Epithelial cell of proximal tubule (primary cell): ENCODE measurements at places on chromosomes 2 and 18.

GRCh38 chr2:183019718-183020442 lies 18.4 kb downstream of the NCKAP1 start:
- DNase-seq: no peak

GRCh38 chr2:120856421-120856862 lies 120.8 kb downstream of the GLI2 start:
- DNase-seq: no peak

DNA sequence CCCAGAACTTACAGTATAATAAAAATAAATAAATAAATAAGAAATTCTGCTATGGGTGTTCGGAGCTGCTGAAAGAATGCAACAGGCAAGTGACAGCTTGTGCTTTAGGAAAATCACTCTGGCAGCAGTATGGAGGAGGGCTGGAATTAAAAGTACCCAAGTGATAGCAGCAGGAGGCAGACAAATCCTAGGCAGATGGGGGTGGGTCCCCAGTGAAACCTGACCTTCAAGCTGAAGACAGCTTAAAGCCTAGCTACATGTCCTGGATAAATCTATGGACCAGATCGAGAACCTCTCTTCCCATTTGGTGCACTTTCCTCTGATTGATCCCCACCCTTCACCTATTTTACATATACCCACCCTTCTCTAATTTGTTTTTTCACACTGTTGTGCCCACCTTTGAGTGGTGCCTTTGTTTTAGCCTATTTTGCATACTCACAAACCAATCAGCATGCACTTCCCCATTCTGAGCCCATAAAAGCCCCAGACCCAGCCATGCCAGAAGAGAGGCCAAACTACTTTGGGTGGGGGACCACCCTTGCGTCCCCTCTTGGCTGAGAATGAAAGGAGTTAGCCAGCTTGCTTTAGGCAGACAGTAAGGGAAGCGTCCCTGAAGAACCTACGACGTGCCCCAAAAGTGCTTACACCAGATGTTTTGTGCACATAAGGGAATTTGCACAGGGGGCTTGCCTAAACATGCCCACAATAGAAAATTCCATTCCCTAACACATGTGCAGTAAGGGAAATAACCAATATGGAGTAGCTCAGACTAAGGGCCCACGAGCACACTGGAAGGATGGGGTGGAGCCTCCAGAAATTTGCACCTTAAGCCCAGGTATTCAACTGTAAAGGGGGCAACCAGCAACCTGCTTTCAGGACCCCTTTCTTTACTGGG lies 3.0 kb downstream of the METTL8 start:
- no peak for DNase-seq

DNA sequence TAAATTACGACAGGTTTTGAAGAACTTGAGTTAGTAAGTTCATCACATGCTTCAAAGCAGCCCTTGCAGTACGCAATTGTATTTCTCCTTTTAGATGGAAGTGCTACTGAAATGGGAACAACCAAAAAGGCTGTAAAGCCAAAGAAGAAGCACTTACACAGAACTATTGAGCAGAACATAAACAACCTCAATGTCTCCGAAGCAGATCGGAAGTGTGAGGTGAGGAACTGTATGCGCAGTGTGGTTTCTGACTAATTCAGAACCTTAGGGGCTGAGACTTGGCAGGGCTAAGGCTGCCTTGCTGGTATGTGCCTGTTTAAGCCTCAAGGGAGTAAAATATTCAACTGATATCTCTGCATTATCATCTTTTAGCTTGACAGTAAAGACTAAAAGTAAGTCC lies 8.4 kb downstream of the NCAPH start:
- DNase-seq: no peak

DNA sequence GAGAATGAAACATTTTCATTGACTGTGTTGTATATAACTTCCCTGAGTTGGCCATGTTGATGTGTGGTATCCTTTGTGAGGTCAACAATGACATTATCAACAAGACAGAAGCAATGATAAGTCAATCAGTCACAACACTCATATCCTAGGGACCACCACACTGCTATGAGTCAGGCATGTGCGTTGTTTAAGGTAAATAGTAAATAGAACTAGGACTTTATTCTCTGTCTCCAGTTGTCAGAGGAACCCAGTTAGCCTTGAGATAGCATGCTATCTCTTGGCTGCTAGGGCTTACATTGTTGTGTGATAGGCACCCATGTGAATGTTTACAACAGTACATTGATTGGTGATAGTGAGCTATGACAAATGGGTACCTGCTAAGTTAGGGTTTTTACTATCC lies 37.3 kb downstream of the GPD2 start:
- no peak for DNase-seq

DNA sequence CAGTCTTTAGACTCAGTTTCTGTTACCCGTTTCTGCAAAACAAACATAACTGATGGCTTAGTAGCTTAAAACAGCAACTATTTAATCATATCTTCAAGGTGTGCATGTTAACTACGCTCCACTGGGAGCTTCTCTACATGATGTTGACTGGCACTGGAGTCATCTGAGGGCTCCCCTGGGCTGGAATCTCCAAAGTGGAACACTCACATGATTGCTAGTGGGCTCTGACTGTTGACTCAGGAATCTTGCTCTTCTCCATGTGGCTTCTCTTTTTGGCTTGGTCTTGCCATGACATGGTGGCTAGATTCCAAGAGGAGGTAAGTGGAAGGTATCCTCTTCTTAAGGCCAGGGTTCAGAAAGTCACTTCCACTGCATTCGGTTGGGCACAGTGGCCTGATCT lies 160.8 kb downstream of the PMAIP1 start:
- peak; percentile 69 for DNase-seq

DNA sequence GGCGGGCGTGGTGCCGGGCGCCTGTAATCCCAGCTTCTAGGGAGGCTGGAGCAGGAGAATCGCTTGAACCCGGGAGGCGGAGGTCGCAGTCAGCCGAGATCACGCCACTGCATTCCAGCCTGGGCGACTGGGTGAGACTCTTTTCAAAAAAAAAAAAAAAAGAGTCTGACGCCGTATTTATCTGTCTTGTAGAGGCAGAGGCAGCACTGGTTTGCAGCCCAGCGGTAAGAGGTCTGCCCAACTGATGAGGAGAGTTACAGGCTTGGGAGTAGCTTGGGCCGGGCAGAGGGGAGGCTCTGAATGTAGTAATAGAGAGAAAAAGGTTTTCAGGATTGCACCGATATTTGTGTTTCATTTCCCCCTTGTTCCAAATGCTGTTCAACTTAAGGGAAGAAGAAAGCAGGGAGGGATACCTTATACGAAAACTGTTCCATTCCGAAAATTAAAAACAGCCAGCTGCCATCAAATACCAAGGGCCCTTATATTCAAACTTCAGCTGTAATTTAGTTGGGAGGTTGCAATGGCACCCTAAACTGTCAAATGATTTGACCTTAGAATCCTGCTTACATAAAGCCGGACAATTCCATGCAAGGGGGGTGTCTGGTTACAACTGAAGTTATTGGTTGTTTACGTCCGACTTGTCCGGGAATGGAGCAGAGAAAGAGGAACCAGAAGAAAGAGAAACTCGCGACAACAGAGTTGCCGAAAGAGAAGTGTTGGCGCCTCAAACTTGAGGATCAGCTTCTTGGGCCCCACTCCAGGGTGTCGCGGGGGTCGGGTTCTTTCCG lies 9.2 kb upstream of the SP9 start:
- no peak for DNase-seq

GRCh38 chr2:14501061-14501460 lies 131.5 kb upstream of the LRATD1 start:
- DNase-seq: no peak

DNA sequence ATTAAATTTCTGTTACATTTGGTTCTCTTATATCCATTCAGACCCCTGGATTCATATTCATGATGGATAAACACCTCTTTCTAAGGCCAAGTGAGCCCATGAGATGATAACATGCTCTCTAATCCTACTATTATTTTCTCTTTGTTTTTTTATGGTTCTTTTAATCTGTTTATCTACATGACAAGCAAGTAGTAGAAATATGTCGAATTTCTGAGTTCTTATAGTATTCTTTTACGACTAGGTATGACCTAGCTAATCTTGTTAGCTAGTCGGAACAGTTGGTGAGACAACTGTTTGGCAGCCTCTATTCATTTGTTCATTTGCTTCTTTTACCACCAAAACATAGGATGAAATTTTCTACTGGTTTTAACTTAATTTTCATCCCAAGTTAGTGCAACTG lies 98.1 kb upstream of the SCG2 start:
- DNase-seq: no peak

DNA sequence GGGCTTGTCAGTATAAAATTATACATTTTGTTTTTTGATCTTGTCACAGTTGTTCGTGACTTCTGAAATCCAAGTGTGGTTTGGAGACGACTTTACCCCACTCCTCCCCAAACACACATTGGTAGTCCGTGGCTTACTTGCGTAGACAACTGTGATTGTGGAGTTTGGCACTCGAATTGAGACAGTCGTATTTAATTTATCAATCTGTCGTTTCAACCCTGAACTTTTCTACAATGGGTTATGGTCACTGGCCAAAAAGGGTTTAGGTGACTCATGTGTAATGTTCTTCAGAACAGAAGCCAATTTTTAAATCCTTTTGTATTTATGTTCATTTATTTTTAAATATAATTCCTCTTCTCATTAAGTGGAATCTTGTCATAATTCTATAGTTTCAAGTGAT lies 129.9 kb downstream of the SPTBN1 start:
- DNase-seq: no peak

- peak; percentile 10 for DNase-seq
Observed at GRCh38 chr2:189179570-189179950, at the start of gene COL5A2. Gene COL5A2, minus strand, starts transcription at chr2:189179761. Its CDS starts 157 bp downstream, at chr2:189179604.

GRCh38 chr2:25018681-25019080 lies 23.2 kb upstream of the EFR3B start:
- DNase-seq: no peak

DNA sequence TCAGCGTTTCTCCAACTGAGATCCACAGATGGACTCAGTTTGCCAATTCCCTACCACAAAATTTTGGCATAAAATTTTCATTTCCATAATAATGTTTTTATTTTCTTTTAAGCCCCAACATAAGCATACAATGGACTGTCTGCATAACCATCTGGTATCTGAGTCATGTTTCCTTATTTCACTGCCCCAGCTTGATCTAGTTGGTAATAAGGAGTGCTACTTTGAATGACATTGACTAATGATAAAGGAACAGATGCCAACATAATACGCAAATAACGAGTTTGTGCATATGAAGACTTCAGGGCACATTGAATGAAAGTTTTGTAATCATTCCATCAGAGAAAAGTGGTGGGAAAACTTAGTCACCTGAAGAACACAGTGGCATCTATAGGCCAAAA lies 8.8 kb upstream of the MBD2 start:
- DNase-seq: no peak

DNA sequence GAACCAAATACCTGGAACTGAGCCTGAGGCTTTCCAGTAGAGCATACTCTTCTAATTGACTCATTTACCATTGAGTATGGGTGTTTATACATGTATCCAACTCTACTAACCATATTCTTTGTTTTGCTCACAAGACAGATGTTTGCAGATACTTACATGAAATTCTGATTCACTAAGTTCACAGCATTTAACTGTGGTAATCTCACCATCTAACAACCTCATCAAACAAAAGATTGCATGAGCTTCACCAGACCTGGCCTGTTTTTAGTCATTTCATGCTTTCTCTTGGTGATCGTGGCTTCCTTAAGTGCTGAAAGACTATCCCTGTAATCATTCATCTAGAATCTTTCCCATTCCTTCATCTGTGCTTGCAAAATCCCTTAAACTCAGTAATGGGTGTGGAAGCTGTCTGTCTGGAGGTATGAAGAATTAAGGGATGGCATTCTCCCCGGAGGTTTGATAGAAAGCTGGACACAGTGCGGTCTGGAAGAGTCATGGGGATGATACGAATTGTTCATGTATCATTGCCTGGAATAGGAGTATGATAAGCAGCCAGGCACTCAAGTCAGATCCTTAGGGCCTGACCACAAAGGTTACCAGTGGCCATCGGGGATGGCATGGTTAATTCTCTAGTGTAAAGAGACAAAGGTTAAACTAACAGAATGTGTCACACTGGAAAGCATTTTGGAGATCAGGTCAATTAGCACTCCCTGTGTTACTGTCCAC lies 42.0 kb upstream of the IL1R1 start:
- DNase-seq: no peak

GRCh38 chr2:144015655-144016245 lies 504.2 kb downstream of the ZEB2 start:
- DNase-seq: no peak

GRCh38 chr2:69997015-69997830 lies 35.8 kb upstream of the ASPRV1 start:
- peak; percentile 15 for DNase-seq

GRCh38 chr2:177622521-177622920 lies 229.9 kb downstream of the AGPS start:
- DNase-seq: no peak

DNA sequence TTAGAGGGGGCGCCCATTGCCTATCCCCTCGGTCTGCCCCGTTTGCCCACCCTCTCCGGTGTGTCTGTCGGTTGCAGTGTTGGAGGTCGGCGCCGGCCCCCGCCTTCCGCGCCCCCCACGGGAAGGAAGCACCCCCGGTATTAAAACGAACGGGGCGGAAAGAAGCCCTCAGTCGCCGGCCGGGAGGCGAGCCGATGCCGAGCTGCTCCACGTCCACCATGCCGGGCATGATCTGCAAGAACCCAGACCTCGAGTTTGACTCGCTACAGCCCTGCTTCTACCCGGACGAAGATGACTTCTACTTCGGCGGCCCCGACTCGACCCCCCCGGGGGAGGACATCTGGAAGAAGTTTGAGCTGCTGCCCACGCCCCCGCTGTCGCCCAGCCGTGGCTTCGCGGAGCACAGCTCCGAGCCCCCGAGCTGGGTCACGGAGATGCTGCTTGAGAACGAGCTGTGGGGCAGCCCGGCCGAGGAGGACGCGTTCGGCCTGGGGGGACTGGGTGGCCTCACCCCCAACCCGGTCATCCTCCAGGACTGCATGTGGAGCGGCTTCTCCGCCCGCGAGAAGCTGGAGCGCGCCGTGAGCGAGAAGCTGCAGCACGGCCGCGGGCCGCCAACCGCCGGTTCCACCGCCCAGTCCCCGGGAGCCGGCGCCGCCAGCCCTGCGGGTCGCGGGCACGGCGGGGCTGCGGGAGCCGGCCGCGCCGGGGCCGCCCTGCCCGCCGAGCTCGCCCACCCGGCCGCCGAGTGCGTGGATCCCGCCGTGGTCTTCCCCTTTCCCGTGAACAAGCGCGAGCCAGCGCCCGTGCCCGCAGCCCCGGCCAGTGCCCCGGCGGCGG lies 1.7 kb downstream of the MYCN start:
- DNase-seq: no peak

- DNase-seq: no peak
Observed at GRCh38 chr18:56789004-56789888, 138.1 kb downstream of the WDR7 start.

DNA sequence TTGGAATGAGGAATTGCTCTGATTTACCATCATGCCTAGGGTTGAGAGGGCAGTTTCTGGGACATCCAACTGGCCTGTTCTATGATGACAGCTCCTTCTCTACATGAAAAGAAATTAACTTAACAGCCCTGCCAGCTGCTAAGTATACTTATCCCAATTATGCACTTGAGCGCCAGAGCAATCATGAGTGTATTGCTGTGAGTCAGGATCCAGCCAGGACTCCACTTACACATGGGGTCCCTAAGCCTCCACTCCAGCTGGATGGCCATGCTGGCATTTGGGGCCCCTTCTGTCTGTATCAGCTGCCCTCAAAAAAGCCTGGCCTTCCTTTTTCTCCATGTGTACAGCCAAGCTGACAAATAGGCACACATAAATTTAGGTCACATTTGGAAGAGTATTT lies 481.9 kb downstream of the TMX3 start:
- no peak for DNase-seq

GRCh38 chr2:111698743-111699554 lies 185.0 kb downstream of the ANAPC1 start:
- peak; percentile 95 for DNase-seq

- no peak for DNase-seq
Observed at GRCh38 chr2:200247494-200247893, 59.0 kb upstream of the SPATS2L start.

GRCh38 chr2:166384774-166385173 lies 9.0 kb upstream of the SCN9A start:
- DNase-seq: no peak
